ENCODE measurements at places on chromosomes 6 and 20. TPM values are rescaled to one million over a fixed set of nuclear protein-coding genes. Genes with fewer than 3 reads are reported as not detected.

- peak; percentile 8 for DNase-seq
- H3K27me3 ChIP-seq, result no peaks in the 10 kb centered on the region
- H3K4me1 ChIP-seq, result no peaks in the 10 kb centered on the region
Measured at GRCh38 chr6:120965814-120966213, 368.5 kb downstream of the TBC1D32 start.

GRCh38 chr6:100803264-100804045, 77.7 kb downstream of the ASCC3 start:
- H3K27ac ChIP-seq, result no peak overlapping the region
- H3K36me3 ChIP-seq, result peaks cover 7% of the 10 kb centered on the region
- no peak overlapping the region for H3K4me3 ChIP-seq
- H3K27me3 ChIP-seq, result no peaks in the 10 kb centered on the region
- H3K4me1 ChIP-seq, result no peaks in the 10 kb centered on the region

The IYD gene
- not detected for total RNA-seq

The PDYN gene
- not detected for total RNA-seq

The OR12D3 gene
- not detected for total RNA-seq
